Brain microvascular endothelial cell (primary cell): ENCODE measurements at places on chromosomes 7 and 10.

DNA sequence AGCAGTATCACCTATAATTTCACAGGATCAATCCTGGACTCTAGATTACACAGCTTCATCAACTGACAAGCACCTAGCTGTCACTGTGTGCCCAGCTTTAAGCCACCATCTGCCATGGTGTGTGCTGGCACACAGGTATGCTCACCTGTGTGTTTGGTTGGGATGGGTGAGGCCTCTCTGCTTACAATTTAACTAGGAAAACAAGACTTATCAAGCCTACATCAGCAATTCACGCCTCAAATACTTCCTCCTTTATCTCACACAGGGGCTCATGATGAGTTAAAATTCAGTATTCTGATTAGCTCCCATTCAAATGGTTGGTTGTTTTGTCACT, 608.2 kb downstream of the PARD3 start:
- no peak for DNase-seq

DNA sequence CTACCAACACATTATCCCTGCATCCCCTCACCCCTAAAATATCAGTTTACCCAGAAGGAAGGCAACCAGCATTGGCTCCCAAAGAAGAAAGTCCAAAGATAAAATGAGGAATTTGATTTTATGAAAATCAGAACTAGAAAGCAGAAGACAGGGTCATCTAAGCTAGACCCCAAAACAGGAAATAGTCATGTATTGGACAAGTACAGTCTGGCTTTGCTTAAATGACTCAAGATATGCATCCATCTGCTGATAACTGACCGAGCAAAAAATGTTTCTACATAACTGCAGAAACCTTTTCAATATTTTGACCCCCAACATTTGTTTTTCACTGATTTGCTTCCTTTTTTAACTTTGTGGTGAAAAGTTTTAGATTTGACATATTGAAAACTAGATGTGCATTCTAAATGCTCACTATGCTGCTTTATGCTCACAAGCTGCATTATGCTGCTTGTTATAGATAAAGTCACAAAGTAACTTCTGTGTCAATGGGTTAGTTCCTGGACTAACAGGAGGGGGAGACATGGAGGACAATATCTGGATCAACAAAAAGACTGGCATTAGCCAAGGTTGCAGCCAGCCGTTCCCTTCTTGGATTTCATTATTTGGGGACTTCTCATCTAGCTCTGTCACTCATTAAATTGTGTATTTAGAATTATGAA, 227.0 kb downstream of the INHBA start:
- no peak for DNase-seq

DNA sequence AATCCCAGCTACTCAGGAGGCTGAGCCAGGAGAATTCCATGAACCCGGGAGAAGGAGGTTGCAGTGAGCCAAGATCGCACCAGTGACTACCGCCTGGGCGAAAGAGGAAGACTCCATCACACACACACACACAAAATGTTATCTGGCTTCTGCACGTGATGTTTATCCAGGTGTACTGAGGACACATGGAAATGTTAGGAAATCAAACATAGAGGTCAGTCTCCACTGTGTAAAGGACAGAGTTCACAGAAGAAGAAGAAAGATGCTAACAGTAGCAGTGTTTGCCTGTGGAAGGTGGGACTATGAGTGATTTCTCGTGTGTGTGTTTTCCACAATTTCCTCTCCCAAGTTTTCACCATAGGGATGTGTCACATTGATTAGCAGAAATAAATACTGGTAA, 256.9 kb downstream of the ELMO1 start:
- DNase-seq, result no peak

DNA sequence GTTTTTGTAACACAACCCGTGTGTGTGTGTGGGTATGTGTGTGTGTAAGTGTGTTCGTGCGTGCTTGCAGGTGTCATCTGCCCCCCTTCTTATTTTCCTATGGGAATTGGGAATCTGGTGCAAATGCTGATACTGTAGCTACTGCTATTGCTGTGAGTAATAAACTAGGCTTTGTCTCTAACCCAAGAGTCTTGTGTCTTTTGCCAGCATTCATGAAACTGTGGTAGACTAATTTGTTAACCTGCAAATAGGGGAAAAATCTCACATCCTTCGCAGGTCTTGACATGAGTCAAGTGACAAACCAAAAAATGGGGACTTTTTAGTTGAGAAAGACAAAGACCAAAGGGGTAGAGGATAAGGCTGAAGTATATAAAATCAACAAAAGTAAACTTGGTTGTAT, 57.9 kb upstream of the FAM133B start:
- DNase-seq, result no peak

- no peak for DNase-seq
Measured at GRCh38 chr7:2735744-2736143, 47.7 kb downstream of the AMZ1 start.

- no peak for DNase-seq
Measured at GRCh38 chr10:72702868-72703581, 11.1 kb downstream of the MCU start.

GRCh38 chr10:74123081-74123480, 27.5 kb downstream of the AP3M1 start:
- DNase-seq, result no peak

DNA sequence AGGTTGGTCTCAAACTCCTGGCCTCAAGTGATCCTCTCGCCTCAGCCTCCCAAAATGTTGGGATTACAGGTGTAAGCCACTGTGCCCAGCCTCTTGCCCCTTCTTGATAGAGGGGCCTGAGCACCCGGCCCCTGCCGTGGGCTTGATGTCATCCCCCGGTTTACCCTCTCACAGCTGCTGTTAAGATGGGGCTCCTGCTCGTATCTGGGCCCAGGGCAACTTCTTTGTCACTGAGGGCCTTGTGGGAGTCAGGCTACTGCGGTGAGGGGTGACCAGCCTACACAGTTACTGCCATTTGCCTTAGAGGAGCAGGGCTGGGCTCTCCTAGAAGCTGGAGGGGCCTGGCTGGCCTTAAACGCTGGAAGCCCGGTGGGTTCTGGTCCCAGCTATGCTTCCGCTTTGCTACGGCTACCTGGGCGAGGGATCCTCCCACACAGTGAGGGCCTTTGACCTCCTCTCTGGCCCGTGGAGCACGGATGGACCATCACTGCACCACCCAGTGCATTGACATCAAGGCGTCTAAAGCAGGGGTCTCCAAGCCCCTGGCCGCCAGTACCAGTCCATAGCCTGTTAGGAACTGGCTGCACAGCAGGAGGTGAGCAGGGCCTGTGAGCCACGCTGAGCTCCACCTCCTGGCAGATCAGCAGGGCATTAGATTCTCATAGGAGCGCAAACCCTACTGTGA, 1.1 kb upstream of the TMEM130 start:
- DNase-seq, result no peak

DNA sequence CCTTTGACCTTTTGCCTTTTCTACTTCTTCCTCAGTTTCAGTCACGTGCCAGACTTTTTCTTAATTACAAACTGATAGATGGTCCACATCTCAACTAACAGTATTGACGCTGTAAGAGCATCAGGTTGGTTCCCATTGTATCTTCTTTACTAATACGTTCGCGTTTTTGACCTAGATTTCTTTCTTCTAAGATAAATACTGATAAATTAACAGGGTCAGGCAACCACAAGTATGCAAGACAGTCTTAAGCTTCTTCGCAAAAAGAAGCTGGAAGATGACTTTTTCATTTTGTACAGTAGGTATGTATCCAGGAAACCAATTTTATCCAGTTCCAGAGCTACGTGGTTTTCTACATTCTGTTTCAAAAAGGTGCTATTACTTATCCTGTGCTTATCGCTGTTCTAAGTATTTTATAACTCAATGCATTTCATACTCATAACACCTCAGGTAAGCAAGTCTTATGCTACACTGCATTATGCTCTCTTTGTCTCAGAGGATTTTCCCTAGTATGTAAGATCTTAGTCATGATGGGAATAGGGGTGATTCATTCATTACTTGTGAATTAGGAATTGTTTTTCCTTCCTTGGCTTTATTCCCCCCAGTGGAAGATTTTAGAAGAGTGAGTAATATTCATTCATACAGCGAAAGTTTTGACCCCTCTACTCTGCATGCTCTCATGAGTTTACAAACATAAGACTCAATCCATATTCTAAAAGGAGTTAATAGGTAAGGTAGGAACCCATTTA, 955 bp downstream of the DUS4L start:
- DNase-seq, result peak; percentile 18

DNA sequence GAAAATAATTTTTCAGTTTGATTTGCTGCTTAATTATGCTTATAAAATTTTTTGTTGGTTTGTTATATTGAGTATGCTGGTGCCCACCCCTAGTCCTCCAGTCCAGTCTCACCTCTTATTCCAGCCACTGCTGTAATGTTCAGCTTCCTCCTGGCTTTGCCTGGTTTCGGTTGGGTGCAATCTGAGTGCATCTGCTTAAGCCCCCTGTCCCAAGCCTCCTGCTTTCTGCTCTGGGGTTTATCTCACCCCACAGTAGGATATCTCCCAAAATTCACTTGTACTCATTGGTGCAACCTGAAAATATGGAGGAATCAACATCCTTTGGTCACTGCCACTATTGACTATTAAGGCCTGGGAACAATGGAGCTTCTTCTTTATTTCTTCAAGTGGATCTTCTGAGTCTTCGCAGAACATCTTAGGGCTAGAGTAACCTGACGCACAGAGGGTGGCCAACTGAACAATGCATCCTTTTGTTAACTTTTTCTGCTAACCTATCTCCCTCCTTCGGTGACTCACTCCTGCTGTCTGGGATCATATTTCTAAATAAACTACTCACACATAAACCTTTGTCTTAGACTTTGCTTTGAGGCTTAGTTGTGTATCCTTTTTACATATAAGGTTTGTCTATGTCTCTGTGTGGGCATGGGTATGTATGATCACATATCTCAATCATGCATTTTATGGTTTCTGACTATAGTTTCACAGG, 19.1 kb upstream of the SOSTDC1 start:
- DNase-seq, result peak; percentile 78

DNA sequence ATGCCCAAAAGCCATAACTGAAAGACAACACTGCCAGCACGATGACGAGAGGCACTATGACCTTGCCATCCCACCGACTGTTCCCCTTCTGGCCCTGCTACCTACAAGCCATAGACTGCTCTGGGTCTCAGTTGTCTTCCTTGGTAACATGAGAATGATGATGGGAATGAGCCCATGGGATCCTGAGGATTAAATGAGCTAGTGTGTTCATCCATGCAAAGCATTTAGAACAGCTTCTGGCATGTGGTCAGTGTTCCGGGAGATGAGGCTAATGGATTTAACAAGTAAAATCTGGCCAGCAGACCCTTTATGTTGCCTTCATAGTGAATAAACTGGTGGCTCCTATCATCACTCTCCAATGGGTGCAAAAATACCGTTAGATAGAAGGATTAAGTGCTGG, 62.4 kb upstream of the WDR11 start:
- no peak for DNase-seq
